Forelimb muscle (tissue), 1 donor: ENCODE measurements at places on chromosomes 16 and 17.

DNA sequence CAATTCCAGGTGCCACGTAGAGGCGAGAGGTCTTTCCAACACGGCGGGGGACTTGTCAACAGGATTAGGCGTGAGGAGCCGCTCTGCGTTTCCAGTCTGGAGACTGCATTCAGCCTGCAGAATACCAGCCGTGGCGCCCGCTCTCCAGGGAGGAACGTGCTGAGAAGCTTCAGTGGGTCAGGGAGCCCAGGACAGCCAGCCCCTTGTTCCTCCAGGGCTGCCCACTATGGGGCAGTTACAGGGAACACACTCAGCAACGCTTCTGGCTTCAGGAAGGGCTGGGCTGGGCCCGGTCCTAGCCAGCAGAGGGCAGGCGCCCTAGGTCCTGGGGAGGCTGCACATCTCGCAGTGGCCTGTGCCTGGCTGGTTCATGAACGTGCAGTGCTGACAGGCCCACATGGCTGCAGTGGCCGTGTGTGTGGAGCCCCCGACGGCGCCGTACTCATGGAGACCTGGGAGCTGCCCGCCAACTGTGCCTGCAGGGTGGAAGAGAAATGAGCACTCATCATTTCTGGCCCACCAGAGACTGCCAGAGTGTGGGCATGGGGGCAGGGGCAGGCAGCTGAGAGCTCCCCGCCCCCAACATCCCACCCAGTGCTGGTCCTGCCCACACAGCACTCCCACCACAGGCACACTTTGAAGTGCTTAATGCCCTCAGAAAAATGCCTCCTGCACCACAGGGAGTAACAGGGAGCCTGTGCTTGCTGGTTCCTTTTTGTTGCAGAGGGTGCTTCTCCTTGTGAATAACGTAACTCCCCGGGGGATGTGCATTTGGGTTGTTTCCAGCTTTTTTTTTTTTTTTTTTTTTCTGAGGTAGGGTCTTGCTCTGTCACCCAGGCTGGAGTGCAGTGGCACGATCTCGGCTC lies 7.0 kb upstream of the FAAP100 start:
- DNase-seq, result no peak

- DNase-seq, result no peak
Measured at GRCh38 chr17:73337330-73337710, 25.5 kb upstream of the CDC42EP4 start.

DNA sequence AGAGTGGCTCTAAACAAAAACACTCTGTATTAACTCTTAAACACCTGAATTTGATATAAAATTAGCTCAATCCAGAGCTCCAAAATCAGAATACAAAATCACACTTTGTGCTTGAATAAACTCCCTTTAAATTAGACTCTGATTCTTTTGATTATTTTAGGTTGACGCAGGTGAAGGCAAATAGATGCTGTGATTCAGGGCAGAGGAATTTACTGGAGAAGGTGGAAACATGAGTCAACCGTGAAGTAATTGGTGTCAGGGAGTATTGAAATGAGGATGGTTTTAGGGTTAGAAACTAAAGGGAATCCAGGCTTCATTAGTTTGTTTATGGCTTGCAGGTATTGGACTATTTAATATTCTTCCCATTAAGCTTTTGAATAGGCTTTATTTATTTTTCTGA lies 37.1 kb upstream of the TEKT1 start:
- no peak for DNase-seq

DNA sequence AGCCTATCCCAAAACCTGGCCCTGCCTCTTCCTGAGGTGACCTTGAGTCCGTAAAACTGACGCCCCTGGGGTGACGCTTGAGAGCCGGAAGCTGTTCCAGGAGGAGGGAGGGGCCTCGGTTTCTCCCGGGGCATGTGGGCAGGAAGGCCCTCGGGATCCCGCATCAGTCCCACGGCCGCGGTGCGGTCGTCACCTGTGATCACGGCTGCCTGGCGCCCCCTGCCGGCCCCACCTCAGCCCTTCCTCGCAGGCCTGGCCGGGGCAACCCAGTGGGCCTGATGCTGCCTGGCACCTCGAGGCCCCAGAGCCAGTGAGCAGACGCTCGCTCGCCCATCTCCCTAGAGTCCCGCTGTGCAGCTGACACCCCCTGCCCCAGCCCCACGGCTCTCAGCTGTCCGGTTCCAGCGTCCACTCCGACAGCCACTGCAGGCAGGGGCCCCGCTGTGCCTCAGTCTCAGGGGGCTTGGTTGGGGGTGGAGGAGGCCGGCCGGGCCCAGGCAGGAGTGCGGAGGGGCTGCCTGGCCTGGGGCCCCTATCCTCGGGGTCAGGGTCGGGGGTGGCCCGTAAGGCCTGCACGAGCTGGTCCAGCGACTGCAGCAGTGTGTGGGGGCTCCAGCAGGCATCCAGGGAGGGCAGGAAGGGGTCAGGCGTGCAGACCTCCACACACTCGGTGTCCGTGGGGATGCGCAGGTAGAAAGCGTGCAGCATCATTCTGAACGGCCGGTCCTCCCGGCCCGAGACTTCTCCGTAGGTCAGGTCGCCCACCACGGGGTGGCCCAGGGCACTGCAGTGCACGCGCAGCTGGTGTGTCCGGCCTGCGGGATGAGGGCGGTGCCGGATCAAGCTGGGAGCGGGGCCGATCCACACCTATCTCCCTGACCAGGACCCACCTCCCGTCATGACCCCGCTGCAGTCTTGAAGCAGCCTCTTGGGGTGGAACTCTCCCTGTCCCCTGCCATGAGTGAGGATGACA lies 2.3 kb downstream of the RPUSD1 start:
- DNase-seq, result no peak

DNA sequence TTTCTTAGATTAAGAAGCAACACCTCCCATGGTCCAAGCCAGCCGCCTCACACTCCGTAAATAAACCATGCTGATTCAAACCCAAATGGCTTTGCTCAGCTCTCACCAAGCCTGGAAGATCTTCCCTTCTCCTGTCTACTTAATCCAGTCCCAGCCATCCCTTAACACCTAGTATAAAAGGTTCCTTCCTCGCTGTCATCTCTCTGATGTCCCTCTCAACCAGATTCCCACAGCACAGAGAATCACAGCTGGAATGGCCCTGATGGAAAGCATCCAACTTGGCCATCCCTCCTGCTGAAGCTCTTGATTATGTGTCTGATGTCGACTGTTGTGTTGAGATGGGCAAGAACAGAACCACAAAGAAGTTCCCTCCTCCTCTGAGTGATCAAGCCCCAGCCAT lies 50.6 kb upstream of the ADCY9 start:
- no peak for DNase-seq

DNA sequence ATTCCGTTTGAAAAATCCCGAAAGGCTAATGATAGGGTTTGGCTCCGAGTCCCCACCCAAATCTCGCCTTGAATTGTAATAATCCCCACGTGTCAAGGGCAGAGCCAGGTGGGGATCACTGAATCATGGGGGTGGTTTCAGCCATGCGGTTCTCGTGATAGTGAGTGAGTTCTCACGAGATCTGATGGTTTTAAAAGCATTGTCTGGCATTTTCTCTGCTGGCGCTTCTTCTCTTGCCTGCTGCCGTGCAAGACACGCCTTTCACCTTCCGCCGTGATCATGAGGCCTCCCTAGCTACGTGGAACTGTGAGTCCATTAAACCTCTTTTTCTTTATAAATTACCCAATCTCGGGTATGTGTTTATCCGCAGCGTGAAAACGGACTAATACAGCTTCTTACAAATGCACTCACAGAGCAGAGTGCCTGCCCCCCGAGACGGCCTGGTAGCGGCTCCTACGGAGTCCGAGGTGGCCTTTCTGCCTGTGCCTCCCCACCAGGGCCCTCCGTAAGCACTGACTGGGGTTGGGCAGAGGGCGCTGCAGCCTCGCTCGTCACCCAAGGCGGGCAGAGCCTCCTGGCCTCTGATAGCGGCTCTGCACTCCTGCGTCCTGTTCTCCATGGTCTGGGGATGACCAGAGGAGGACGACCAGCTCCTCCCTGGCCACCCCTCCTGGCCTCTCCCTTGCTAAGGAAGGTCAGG lies 131.7 kb downstream of the FOXL1 start:
- no peak for DNase-seq
